ENCODE measurements at places on chromosomes 1 and 21.

DNA sequence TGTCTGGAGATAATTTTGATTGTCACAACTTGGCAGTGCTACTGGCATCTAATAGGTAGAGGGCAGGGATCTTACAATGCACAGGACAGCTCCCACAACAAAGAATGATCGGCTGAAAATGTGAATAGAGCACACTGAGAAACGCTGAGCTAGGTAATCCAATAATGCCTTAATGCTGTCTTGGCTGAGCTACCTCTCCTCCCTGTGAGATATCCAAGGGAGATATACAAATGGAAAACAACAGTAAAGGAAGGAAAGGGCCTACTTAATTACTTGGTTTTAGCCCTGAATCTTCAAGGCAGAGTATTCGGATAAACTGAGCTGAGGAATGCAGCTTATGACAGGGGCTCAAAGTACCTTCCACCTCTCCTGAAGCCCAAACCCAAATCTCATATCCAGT lies 2.9 kb downstream of the DNASE2B start:
- DNase-seq = no peak

DNA sequence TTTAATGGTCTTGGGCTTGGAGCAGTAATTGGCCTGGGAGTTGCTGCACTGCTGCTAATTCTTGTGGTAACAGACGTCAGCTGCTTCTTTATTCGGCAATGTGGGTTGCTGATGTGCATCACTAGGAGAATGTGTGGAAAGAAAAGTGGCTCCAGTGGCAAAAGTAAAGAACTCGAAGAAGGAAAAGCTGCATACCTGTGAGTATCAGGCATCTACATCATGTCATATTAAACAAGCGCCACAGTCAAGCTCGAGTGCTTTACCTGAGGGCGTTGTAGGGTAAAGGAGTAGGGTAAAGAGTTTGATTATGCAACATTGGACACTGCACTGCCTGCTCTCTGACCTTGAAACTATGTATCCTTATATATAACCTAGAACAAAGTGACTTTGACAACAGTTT lies 510.6 kb downstream of the NCAM2 start:
- no peak for DNase-seq

DNA sequence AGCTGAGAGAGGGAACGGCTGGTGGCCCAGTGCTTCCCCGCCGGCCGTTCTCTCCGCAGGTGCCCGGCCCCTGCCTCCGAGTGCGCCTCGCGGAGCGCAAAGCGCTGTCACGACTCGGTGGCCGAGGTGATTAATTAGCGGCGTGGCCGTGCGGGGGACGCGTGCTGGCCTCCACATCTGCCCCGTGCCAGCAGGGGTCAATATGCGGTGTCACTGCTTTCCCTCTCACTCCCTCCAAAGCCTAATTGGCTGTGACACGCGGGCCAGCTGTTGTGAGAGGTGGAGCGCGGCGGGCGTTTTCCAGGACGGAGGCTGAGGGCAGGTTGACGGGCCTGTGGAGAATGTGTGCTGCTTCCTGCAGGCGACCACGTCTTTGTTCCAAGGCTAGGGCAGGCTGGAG lies 239.0 kb downstream of the LMX1A start:
- no peak for DNase-seq

DNA sequence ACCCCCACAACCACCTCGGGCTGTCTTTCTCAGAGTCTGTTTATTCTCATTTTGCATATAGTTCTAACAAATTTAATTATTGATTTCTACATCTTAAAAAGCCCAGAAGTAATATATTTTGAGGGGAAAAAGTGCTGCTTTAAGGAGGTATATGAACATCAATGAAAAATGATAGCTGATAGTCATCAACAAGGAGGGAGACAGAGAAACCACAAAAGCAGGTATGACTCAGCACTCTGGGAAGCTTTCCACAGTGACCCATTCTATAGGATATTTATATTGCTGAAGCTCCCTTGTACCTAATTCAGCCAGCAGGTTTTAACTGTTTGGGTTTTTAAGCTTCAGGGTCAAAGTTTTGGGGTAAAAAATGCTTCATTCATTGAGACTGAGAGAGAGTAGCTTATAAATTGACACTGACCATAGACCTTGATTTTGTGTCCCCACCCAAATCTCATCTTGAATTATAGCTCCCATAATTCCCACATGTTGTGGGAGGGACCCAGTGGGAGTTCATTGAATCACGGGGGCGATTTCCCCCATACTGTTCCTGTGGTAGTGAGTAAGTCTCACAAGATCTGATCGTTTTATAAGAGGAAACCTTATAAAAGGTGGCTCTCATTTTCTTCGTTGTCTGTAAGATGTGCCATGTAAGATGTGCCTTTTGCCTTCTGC lies 27.4 kb downstream of the VANGL1 start:
- DNase-seq = no peak

- DNase-seq = no peak
These were observed 261.9 kb downstream of the RYR2 start for GRCh38 chr1:237303929-237304328.

- no peak for DNase-seq
These were observed 145.4 kb downstream of the PTGER3 start for GRCh38 chr1:70902211-70902610.

All from activated CD4-positive, CD25-positive, alpha-beta regulatory T cell (primary cell).